ENCODE measurements at places on chromosomes 5 and 9.

DNA sequence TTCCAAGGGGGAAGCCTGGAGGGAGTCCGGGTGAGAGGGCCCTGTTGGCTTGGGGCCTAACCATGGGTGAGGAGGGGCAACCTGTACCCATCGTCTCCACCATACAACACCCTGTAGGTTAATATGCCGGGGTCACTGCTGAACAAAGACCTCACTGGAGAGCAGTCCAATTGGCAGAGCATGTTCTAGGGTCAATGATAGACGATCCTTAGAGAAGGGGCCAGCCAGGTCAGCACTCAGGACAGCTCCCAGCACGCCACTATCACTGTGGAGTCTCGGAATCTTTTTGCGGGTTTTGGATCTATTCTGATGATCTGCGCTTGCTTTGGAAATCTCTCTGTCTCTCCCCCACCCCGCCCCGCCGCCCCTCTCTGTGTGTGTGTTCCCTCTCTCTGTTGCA is 218.4 kb upstream of the MVB12B start:
- DNase-seq, result peak; percentile 60

- no peak for DNase-seq
Measured at GRCh38 chr5:19706776-19707175, 281.2 kb downstream of the CDH18 start.

DNA sequence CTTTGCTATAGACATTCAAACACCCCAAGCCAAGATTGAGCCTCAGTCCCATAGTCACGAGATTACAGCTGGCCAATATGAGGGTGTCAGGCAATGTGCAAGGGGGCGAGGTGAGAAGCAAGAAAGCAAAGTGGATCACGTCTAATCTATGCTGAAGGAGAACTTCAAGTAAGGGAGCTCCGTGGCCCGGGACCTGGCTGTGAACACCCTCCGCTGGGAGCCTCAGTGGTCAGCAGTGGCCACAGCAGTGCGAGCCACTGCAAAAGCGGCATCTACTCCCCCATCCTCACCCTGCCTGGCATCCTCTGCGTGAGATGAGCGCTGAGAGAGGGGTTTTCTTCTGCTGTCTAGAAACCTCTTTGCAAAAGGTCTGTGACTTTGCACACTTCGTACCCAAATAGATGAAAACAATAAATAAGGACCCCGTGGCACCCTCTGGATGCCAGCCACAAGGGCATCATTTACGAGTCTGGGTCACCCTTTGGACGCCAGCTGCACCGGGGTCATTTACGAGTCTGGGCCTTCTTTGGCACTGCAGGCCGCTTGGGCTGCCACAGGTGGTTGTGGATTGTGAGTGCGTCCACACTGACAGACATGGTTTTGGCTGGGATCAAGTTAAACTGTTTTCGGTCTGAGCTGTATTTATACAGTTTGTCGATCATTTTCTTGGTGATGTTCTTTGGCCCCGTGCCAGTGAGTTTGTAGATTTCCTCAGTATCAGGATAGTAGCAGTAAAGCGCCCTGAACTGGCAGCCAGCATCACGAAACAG is 96.4 kb downstream of the CAMSAP1 start:
- DNase-seq, result no peak

DNA sequence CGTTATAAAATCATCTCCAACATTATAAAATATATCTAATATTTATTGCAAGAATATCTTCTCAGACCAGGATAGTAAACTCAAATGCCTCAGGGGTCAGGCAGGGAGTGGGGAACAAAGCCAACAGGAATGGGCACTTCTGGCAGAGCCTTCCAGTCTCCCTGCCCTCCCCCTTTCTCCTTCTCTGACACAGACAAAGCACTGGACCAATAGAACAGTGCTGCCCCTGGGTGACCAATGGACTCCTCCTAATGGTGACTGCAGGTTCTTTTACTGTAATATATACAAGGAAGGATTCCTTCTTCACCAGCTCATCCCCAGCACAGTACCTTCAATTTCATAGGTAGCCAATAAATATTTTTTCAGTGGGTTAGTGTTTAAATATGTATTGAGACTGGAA is 31.1 kb upstream of the MAMDC2 start:
- DNase-seq, result peak; percentile 70

DNA sequence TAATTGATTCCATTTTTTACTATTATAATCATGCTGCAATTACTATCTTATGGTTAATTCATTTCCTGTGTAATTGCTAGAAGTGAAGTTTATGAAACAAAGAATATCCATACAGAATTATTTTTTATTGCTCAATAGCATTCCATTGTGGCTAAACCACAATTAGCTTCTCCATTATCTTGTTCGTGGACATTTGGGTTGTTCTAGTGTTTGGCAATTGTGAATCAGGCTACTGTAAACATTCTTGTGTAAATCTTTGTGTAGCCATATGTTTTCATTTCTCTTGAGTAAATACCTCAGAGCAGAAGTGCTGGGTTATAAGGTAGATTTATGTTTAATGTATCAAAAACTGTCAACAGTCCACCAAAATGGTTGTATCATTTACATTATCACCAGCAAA is 341.1 kb downstream of the MAT2B start:
- DNase-seq, result no peak

DNA sequence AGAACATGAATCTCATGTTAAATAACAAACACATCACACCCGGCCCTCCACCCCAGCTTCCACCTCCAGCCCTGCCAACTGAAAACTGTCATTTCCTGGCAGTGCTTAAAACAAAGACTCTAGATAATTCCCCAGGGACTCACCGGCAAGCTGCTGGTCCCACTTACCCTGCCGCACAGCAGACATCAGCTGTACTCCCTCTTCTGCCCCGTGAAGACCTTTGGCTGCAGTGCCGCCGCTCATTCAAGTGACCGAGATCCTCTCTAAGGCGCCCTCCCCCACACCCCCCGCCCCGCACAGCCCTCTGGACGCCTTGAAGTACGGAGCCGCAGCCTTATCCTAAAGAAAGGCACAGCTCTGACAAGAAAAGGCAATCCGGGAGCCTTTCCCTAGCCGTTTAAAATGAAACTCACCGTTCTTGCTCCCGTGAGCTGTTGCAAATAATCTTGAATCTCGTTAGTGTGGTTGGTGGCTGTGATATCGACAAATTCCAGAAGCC is 434 bp downstream of the GLRX start:
- DNase-seq, result peak; percentile 88

GRCh38 chr5:72531496-72532190 is 24.4 kb upstream of the ZNF366 start:
- peak; percentile 81 for DNase-seq

GRCh38 chr5:55601204-55601618 is 66.4 kb upstream of the PLPP1 start:
- DNase-seq, result peak; percentile 76

DNA sequence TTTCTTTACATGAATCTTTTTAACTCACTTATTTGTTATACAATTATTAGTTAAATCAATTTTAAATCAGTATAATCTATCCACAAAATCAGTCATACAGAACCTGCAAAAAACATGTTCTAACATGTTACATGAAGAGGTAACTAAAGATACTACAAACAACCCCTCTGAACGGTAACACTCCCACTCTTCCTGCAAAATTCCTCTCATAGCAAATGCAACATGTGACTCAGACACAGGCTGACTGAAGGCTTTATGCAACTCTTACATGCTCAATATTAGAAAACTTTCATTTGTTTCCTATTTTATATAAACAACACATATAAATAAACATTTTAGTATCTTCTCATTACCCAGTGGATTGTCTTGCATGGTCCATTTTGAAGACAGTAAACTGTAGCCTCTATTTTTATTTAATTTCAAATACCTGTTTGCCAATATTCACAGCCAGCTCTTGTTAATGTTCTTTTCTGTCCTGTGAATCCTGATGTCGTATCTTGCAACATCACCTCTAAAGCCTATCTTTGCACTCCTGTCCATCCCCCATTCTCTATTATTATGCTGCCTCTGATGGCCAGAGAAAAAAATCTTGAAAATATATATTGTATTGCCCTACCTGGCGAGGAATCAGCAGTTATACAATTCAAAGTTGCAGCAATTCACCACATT is 100.5 kb upstream of the CCDC152 start:
- DNase-seq, result no peak

GRCh38 chr5:160118349-160119141 is 705 bp downstream of the PWWP2A start:
- peak; percentile 59 for DNase-seq
